Stimulated activated CD4-positive, alpha-beta T cell treated with anti-CD3 and anti-CD28 coated beads, Interleukin-1b, Interleukin-23, amount 100 ng/mL, for 1 hour (primary cell): ENCODE measurements at places on chromosomes 2 and 18.
A peak's percentile ranks its signal among the peaks of the same experiment; 100 is the strongest.

- DNase-seq, result no peak
Measured at GRCh38 chr18:51100385-51101120, 70.5 kb downstream of the SMAD4 start.

DNA sequence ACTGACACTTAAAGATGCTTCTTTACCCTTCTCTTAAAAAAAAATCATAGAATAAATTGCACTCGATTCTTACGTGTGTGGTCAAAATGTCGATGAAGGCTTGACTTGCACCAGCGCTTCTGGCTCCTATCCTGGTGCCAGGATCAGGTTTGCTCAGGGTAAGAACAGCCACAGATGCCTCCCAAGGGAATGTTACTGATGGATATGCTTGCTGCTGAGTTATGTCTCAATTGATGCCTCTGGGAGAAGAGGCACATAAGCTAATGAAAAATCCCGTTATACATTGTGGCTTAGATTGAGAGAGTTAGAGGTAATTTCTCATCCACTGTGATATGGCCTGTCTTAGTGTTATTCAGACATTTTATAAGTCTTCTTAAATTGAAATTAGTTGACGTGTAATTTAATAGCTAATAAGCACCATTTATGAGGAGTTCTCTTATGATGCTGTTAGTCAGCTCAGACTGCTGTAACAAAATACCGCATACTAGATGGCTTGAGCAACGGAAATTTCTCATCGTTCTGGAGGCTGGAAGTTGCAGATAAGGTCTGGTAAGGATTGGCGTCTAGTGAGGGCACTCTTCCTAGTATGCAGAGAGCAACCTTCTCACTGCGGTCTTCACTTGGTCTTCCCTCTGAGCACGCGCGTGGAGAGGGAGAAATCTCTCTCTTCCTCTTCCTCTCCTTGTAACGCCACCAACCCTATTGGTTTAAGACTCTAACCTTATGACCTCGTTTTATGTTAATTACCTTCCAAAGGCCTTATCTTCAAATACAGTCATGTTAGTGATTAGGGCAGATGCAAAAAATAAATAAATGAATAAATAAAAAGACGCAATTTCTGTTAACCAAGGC is 116.6 kb upstream of the NOSTRIN start:
- no peak for DNase-seq

GRCh38 chr2:9565436-9566153 is 10.0 kb upstream of the ADAM17 start:
- DNase-seq, result no peak

GRCh38 chr2:136247204-136247950 is 129.4 kb upstream of the CXCR4 start:
- no peak for DNase-seq

DNA sequence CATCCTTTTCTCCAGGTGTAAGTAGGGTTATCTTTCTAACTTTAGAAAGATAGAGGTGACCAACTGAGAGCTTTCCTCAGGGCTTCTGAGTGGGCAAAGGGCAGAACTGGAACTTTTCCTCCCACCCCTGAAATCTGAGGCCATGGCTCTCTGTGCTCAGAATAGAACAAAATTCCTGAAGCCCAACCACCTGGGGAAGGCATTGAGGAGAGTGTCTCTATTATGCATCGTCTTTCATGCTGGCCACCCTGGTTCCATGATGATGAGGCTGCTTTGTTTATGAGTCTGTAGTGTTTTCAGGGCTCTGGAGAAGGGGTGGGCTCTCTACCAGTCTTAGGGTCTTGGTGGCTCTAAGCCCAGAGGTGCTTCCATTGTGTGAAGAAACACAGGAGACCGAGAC is 30.7 kb upstream of the IL1R1 start:
- DNase-seq, result no peak

GRCh38 chr2:21468624-21469023 is 344.9 kb downstream of the TDRD15 start:
- no peak for DNase-seq

GRCh38 chr2:142165790-142166189 is 35.0 kb upstream of the LRP1B start:
- DNase-seq, result no peak

GRCh38 chr2:97645112-97645694 is 659 bp upstream of the COX5B start:
- DNase-seq, result no peak

DNA sequence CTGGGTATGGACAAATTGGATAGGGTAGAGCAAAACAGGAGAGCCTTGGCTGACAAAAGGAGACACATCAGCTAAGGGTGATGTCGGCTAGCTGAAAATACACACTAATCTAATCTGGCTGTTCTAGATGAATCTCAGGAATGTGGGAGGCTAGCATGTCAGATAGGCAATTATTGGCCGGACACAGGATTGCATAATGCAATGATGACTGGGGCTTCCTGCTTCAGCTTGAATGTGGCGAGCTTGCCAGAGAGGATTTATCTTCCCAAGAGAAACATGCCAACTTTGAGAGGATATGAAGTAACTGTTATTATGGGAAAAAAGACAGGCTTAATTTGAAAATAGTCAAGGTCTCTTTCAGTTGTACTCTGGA is 102.4 kb downstream of the TRIB2 start:
- no peak for DNase-seq

GRCh38 chr18:23066504-23067039 is 68.7 kb upstream of the CABLES1 start:
- DNase-seq, result no peak

DNA sequence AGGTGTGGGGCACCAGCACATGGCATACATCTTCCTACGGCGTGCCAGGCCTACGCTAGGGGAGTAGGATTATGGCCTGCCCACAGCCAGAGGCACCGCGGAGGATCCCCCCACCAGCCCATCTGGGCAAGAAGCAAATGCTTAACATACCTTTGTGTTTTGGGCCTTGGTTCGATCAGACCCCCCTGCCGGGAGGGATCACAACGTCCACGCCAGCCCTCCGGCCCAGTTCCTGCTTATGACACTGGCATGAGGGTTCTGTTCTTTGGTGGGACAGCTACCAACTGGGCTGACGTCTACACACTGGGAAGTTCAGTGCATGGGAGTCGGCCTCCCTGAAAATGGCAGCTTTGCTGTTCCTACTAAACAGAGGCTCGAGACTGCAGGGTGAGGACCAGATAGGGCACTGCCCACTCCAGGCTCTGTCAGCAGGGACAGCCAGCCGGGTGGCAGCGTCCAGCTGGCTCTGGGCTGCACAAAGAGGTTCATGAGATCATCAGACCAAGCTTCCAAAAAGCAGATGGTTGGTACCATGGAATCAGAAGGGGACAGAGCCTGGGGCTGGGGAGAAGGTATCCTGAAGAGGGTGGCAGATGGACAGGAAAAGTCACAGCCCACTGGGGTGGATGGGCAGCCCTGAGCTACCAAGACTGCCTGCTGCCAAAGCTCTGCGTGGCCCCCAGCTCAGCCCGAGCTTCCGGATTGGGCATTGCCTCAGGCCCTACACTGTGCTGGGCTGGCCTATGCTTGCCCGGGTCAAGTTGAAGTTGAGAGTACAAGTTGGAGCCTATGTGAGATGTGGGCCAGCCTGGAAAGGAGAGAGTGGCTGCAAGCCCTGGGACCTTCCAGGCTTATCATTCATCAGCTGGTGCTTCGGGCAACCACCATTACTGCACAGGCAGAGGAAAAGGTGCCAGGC is 61.7 kb upstream of the TEX51 start:
- no peak for DNase-seq

- DNase-seq, result no peak
Measured at GRCh38 chr2:76075126-76075525, 364.4 kb upstream of the GCFC2 start.

GRCh38 chr2:119126650-119127049 is 31.9 kb downstream of the C1QL2 start:
- peak; percentile 6 for DNase-seq

DNA sequence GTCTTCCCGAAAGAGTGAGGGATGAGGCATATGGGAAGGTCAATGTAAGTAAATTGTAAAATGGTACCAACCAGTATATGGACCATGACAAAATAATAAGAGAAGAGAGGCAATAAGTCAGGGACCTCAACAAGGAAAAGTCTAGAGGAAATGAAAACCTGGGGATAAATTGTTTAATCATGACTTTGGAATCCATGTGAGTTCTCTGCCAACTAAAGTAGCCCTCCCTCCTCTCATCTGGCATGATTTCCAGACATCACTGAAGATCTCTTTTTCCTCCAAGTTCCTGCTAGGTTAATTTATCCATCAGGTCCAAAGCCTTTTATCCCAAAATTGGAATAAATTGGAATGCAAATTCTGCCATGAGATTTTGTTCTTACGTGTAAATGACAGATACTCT is 417.9 kb downstream of the NRXN1 start:
- DNase-seq, result no peak

GRCh38 chr18:61194726-61195125 is 138.5 kb upstream of the CDH20 start:
- DNase-seq, result no peak

DNA sequence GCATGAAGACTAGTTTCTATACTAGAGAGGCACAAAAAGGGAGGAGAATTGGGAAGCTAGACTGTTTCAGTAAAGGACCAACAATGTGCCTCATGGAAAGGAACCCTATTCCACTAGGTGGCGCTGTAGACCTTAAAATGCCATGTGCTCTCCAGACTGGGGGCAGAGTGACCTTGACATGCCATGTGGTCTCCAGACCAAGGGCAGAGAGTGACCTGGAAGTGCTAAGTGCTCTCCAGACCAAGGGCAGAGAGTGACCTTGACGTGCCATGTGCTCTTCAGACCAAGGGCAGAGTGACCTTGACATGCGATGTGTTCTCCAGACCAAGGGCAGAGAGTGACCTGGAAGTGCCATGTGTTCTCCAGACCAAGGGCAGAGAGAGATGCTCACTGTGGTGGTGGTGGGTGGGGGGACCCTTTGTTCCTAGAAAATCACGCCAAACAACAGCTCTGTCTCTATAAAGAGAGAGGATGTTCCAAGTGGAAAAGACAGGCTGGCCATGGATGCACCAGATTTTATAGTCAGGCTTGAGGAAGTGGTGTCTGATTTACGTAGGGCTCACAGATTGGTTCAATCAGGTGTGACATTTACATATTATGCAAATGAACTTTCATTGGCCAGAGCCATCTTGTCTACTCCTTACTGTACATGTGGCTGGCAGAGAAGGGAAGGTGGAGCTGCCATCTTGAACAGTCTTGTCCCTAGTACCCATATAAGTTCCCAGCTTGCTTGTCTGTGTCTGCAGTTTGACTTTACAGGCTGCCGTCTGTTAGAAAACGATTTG is 344.0 kb upstream of the DDX18 start:
- DNase-seq, result no peak

GRCh38 chr18:25109484-25109883 is 242.5 kb downstream of the ZNF521 start:
- DNase-seq, result no peak

DNA sequence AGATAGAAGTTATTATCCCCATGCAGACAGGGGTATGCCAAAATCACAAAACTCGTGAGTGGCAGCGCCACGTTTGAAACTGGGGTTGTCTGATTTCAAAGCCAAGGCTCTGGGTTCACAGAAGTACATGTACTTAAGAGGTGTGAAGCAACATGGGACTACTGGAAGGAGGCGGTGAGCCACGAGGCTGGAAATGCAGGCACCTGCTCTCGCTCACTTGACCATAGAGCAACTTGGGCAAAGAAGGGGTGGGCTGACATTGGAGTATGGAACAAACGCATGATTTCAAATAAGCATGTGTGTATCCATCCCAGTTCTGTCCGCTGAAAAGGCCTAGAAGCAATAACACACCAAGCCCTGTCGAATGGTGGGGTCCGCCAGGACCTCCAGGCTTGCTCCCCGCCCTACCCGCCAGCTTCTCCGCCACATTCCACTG is 593 bp upstream of the ACTR2 start:
- no peak for DNase-seq

- no peak for DNase-seq
Measured at GRCh38 chr2:6203291-6203959, 511.2 kb downstream of the SOX11 start.

GRCh38 chr2:207513551-207514257 is 16.1 kb upstream of the CREB1 start:
- DNase-seq, result no peak

GRCh38 chr18:74266161-74266560 is 25.6 kb downstream of the CYB5A start:
- no peak for DNase-seq

GRCh38 chr2:10956006-10956790 is 44.5 kb downstream of the KCNF1 start:
- DNase-seq, result no peak

- DNase-seq, result no peak
Measured at GRCh38 chr2:237258116-237258515, 155.8 kb downstream of the COL6A3 start.

GRCh38 chr2:173657996-173658717 is 303.5 kb downstream of the CDCA7 start:
- no peak for DNase-seq

- no peak for DNase-seq
Measured at GRCh38 chr2:151189125-151189524, 72.5 kb downstream of the RBM43 start.
